ENCODE measurements at places on chromosomes 2 and 18.

- DNase-seq, result no peak
Observed at GRCh38 chr18:62140259-62140658, 46.6 kb downstream of the PIGN start.

DNA sequence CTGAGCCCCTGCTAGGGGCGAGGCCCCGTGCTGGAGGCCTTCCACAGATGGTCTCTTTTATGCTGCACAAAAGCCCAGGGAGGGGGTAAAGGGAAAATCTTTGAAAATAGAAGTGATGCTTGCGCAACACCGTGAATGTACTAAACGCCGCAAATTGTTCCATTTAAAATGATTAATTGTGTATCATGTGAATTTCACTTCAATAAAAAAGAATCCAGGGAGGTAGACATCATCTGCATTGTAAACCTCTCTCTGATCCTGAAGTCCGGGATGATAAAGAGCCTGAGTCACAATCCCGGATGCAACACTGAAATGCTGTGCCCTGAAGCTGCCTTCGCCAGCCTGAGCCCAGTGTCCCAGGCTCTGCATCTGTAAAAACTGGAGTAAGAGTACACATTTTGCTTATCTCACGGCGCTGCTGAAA is 107.7 kb upstream of the PPP1CB start:
- DNase-seq, result no peak

DNA sequence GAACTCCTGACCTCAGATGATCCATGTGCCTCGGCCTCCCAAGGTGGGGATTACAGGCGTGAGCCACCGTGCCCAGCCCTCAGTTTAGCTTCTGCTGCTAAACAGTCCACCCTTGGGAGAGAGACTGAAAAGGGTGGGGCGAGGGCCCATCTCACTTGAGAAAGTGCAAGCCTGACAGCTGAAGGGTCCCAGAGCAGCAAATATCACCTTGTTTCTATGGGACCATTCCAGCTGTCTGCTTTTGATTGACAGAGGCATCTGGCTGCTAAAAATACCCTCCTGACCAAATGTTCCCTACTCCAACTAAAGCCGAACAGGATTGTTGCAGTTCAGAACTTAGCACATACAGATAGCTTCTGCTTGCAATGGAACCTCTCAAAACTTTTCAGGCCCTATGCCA is 436 bp upstream of the SMYD1 start:
- DNase-seq, result no peak

DNA sequence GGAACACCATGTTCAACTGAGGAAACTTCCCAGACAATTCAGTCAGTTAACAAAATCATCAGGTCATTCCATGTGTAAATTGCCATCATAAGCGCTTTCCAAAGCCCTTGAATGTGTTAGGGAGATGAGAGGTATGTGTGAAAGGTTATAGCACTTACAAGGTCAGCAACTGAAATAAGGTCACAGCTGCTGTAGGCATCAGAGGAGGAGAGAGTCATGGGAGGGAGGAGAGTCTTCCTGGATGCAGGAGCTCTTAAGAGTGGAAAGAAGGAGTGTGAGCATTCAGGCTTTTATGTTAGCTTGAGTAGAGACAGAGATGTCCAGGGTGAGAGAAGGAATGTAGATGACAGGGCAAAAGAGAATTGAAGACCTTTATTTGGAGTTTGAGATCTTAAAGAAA is 67.0 kb downstream of the CAB39 start:
- no peak for DNase-seq

- no peak for DNase-seq
Observed at GRCh38 chr2:155546721-155547555, 785.6 kb downstream of the NR4A2 start.

GRCh38 chr2:162925595-162925994 is 87.0 kb upstream of the KCNH7 start:
- no peak for DNase-seq

DNA sequence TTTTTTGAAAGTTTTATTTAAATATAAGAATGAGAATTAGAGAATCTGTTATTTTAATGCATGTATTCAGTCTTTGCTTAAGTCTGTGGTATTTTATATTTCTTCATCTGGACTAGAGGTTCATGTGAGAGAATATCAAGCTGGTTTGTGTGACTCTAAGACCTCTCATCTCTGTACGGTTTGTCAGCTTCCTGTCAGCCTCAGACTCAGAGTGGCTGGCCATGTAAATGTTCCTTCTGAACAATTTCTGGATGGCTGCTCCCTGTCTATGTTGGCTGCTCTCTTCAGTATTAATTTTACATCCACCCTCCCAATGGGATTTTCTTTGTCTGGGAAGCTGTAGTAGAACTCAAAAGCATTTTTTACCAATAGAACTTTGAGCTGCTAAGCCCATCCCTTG is 225.3 kb upstream of the THUMPD2 start:
- no peak for DNase-seq

DNA sequence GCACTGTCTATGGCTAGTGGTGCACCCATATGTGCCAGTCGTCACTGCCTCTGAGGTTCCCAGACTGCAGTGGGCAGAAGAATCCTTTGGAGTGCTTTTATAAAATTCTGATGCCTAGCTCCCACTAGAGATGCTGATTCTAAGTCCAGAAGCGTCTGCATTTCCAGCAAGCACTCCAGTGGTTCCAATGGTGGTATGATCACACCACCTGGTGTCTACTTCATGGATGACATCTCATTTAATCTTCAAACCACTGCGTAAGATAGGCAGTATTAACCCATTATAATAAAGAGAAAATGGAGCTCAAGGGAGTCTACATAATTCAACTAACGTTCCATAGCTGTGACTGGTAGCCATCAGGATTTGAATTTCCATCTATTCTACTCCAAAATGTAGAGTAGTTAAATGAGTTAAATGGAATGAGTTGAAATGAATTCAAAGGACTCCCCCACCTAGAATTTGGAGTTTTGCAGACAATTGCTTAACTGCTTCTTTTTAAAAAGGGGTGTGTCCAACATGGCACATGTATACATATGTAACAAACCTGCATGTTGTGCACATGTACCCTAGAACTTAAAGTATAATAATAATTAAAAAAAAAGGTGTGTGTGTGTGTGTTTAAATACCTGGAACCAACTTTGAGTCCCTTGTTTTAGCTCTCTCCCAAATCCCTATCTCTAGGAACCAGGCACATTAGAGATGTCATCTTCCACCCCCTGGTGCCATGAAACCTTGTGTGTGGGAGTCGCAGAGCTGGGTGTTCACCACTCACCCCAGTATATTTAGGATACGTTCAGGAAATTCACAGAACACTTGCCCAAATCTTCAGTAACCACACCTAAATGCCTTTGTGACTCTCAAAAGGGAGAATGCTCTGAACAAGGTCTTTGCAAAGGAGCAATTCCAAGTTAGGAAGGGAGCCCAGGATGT is 14.1 kb downstream of the LAMA3 start:
- no peak for DNase-seq
